ENCODE measurements at places on chromosomes 13 and 19. TPM values are rescaled to one million over a fixed set of nuclear protein-coding genes. Genes with fewer than 3 reads are reported as not detected.

GRCh38 chr13:76773448-76774094 is 112.6 kb downstream of the KCTD12 start:
- DNase-seq = no peak

Gene BRCA2
- total RNA-seq = 15.2 TPM

Gene ACP7
- total RNA-seq = 0.92 TPM

DNA sequence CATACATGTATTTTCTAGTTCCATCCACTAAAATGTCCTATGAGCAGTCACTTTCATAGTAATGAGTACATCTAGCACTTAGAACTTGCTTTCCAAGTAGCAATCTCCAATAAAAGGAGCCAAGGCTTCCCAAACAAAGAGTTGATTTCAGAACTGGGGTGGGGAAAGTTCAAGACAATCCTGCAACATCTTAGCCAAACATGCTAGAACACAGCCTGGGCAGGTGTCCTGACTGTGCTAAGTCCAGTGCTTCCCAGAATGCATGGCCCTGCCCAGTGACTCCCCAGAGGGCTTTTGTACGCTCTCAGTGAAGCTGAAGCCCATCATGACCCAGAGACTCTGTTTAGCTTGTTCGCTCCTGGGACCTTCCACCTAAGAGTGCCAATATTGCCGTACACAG is 106.7 kb upstream of the UBAC2 start:
- DNase-seq = no peak

DNA sequence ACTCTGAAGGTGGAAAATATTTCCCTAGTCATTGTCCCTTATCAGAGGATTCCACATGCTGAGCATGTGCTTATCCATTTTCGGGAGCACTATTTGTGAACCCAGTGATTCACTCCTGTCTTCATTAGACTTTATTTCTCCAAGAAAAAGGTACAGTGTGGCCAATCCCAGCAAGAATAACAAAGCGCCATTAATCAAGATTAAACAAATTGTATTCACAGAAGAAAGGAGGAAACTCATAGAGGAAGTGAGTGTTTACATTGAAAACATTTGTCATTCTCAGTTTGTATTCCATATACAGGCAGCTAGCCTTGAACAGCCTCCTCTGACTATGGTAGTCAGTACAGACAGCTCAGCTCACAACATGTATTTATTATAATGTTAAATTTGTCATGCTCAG is 1669.9 kb upstream of the SPRY2 start:
- DNase-seq = no peak

- DNase-seq = no peak
Observed at GRCh38 chr19:58001895-58002369, 688 bp downstream of the ZNF606 start.

Gene ERICH4
- not detected for total RNA-seq

DNA sequence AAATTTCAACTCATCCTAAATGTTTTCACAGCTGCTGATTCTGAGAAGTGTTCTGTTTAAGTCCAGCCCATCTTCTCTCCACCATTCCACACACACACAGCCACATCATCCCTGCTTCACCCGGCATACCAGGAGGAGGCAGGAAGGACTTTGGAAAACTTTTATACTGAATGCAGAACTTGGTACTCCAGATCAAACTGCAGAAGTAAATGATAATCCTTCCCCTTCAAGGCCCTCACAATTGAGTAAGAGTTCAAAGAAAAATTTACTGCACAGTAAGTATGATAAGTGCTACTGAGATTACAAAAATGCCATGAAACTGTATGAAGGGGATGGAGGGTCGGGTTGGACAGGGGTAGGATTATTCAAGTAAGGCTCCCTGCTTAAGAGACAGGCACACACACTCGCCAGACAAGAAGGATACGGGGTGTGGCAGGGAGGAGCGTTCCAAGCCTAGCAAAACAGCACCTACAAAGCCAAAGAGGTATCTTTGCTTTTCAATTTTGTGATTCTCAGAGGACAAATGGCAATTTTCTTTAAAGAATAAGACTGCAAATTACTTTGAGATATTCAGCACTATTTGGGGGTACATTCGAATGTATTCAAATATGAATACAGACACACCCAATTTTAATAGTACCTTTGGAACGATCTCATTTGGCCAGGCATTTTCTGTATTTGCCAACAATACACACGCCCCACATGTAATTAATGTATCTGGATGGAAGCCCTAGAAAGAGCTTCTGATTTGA is 2.5 kb downstream of the USP12 start:
- DNase-seq = no peak

DNA sequence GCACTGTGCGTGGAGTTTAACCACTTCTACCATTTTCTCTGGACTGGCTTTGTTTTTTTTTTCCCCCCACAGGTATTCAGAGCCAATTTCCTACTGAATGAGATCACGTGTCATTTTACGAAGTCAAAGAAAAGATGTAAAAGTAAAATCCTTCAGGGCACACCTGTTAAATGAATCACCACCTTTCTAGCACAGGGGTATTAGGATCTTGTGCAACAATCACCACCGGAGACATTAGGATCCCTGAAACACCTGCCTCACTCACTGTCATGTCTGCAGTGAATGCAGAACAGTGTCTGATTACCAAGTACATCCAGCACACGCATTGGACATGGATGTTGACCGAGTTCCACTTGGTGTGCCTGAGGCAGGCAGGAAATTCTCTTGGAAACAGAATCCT is 17.2 kb downstream of the BRD4 start:
- DNase-seq = peak; percentile 88

- no peak for DNase-seq
Observed at GRCh38 chr13:66864627-66865026, 365.5 kb downstream of the PCDH9 start.

DNA sequence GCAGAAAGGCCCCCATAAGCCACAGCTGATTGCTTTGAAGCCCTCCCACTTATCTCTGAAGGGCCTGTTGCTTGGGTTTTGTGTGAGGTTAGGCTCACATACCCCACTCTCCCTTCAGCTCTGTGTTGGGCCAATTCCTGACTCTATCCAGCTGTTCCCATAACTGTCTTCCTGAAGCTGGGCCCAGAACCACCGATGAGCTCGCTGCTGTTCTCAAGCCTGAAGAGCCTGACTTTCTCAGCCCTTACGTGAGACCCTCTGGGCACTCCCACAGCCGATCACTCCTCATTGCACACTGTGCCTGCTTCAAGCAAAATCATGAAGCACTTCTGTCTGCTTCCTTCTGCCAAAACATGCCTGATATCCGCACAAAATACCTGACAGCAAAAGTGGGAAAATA is 124.1 kb downstream of the CRYL1 start:
- peak; percentile 18 for DNase-seq

All from foreskin keratinocyte (primary cell).